Activated CD4-positive, alpha-beta T cell treated with anti-CD3 and anti-CD28 coated beads, Interleukin-2, amount 50 U/mL, for 48 hours (primary cell): ENCODE measurements at places on chromosomes 12 and 14.

GRCh38 chr14:61872452-61872851, 110.2 kb downstream of the SNAPC1 start:
- no peak for DNase-seq

DNA sequence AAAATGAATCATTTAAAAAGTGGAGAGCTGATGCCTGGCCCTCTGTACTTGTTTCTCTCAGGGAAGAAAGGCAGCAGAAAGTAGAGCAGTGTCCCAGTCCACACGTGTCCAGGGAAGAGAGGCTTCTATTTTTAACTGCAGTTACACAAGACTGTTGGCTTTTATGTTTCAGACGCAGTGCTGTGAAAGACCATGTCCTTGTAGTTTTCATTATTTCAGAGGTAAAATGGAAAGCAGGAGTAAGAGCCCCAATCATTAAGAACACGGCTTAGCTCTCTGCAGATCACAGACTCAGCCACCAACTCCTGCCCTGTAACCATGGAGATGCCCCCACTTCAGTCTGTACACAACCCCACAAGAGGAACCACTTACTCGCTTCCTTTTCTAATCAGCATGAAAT, 336.3 kb downstream of the DAD1 start:
- no peak for DNase-seq

DNA sequence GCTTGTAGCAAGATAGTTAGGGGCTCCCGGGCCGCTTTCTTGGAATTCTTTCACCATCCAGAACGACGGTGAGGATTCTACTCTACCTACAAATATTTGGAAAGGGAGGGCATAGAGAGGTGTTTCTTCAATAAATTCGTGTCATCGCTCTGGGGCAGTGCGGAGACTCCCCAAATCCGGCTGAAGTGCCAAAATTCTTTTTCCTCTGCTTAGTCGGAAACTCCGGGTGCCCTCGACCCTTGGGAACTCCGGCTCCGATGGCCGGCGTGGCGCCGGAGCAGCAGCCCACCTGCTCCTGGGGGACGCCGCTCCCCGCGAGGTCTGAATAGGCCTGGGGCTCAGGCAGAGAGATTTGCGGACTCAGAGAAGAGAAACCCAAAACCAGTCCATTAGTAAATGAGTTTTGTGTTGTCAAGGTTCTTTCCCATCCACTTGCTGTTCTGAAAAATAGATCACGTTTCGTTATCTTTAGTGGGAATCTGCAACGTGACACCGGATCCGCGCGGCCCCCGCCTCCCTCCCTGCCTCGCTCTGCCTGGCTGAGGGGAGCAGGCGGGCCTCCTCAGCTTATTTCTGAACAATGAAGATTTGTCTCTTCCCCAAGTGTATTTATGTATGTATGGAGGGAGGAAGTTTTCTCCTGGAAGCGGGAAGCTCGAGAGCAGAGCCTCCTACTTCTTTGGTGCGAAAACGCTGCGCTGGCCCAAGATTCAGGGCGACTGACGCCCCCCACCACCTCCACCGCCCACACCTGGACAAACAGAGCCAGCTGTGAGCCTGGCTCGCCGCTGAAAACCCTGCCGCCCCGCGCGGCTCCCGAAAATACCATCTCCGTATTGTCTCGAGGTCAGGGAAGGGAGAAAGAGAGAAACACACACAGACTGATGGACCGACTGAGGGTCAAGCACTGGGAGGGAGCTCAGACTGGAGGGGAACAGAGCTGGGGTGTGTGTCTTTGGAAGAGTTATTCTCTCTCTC, 3.7 kb upstream of the SIX1 start:
- DNase-seq, result no peak

DNA sequence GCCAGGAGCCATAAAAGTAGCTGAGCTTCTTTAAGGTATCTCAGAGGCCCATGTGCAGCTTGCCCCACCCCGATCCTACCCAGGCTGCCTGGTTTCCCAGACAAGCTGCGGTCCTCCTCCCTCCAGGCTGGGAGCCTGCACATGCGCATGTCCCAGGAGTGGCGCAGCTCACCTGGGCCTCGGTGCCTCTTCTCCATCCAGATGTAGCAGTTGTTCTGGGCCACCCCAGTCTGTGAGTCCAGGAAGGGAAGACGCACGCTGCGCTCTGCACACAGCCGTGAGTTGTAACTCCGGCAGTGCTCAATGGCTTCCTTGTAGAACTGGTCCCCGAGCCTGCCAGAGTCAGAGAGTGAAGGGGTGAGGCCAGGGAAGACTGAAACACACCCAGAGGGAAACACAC, 122.3 kb downstream of the DPF3 start:
- no peak for DNase-seq

GRCh38 chr12:20300457-20300856, 67.9 kb upstream of the PDE3A start:
- DNase-seq, result no peak

GRCh38 chr12:113297214-113297587, 37.7 kb downstream of the SLC8B1 start:
- DNase-seq, result no peak

DNA sequence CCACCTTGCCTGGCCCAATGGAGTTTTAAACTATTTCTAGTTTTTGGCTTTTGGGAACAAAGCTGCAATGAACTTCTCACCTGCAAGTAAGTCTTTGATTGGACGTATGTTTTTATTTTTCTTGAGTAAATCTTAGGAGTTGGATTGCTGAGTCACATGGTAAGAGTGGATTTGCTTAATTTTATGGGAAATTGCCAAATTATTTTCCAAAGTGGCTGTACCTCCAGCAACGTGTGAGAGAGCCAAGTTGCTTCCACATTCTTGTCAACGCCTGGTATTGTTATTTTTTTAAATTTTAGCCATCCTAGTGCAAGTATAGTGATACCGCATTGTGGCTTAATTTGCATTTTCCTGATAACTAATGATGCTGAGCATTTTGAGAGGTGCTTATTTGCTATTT, 136.6 kb downstream of the LMNTD1 start:
- DNase-seq, result no peak

GRCh38 chr14:62133776-62134550, 371.7 kb downstream of the SNAPC1 start:
- no peak for DNase-seq

GRCh38 chr12:45231515-45232145, 15.7 kb downstream of the ANO6 start:
- DNase-seq, result no peak

- DNase-seq, result no peak
Measured at GRCh38 chr14:76396714-76397187, 20.8 kb downstream of the ESRRB start.
